Large intestine (tissue), 12 donors: ENCODE measurements at places on chromosomes 11 and 22.

- no peak for DNase-seq
Observed at GRCh38 chr11:83272627-83273026, 13.5 kb downstream of the CCDC90B start.

DNA sequence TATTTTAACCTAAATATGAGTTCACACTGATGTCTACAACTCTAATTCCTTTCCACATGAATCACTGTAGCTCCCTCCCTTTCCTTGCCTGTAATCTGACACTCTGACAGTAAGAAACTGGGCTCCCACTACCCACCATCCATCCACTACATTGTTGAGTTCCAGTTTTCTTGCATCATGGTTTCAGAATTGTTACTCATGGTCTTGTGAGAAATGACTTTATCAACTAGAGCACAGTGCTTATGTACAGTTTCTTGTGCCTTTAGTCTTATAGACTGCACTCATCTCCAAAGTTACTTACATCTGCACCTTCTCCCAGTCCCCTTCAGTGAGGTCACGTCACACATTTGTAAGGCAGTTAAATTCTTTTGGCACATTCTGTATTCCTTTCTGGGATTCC lies 78.6 kb downstream of the RTL6 start:
- no peak for DNase-seq

- no peak for DNase-seq
Observed at GRCh38 chr11:20654038-20654437, 15.3 kb upstream of the NELL1 start.

- DNase-seq: no peak
Observed at GRCh38 chr11:124294687-124295086, 19.1 kb downstream of the OR8D1 start.
